Umbilical cord (tissue), 2 donors: ENCODE measurements at places on chromosomes 1 and 21. TPM values are rescaled to one million over a fixed set of nuclear protein-coding genes. Genes with fewer than 3 reads are reported as not detected.

- peak; percentile 76 for DNase-seq
Measured at GRCh38 chr1:244599937-244600350, 53.0 kb upstream of the DESI2 start.

The ALG6 gene
- 8.2 TPM for total RNA-seq

The OR14I1 gene
- not detected for total RNA-seq

- no peak for DNase-seq
Measured at GRCh38 chr1:203593723-203594122, 32.9 kb upstream of the ATP2B4 start.

The NBPF20 gene
- total RNA-seq = 0.72 TPM

- no peak for DNase-seq
Measured at GRCh38 chr1:182111496-182111895, 50.0 kb upstream of the ZNF648 start.

GRCh38 chr1:51345300-51345687, 14.9 kb upstream of the TTC39A start:
- DNase-seq = no peak

The RPS6KC1 gene
- 45.5 TPM for total RNA-seq

The LRRC39 gene
- total RNA-seq = 2.4 TPM

- peak; percentile 30 for DNase-seq
Measured at GRCh38 chr1:213135572-213135971, 84.5 kb downstream of the RPS6KC1 start.

DNA sequence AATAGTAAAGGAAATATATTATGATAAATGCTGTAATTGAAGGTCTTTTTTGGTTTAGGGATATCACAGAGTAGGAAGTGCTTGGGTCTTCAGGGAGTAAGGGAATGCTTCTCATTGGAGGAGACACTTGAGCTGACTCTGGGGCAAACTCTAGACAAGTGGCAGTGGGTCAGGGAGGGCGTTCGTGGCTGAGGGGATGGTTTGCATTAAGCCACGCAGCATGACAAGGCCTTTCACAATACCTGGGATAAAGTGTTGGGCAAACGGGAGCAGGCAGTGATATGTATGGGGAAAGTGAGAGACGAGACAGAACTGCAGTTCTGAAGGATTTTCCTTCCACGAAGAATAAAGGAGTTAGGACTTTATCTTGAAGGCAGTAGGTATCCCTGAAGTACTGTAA, 109.0 kb downstream of the PATJ start:
- DNase-seq = no peak

- no peak for DNase-seq
Measured at GRCh38 chr1:89873288-89873687, 52.5 kb downstream of the LRRC8D start.

DNA sequence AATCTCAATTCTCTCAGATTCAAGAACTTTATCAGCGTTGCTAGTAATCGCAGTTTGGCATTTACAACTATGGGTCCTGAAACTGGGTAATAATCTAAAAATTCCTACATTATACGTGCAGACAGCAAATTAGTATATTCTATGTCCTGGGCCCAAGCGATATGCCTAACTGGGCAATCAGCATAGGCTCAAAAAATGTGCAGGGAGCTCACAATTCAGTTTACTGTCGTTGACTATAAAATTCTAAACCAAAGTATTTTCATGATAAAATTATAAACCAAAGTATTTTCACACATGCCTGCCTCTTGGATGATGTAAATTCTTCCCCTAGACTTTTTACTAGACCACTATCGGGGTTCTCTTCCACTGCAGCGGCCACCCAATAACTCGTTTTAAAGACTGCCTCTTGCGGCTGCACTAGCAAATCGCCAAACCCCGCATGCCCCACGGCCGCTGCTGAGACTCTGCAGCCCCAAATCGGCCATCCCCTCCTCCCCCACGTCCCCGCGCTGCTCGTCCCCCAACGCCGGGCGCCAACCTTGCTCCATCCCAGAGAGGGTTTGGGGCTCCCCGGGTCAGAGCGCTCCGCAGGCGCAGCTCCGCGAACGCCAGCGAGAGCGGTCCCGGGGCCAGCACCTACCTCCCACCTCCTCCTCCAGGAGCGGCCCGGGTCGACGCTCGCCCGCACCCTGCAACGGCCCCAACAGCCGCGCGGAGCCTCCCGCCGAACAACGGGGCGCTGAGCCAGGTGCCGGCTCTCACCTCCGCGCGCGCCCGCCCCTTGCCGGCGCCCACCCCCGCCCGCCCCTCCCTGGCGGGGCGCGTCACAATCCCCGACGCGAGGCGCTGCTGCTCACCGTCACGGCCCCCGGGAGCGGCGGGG, 506 bp downstream of the SSX2IP start:
- DNase-seq = peak; percentile 59

The TEX38 gene
- total RNA-seq = 4.3 TPM

DNA sequence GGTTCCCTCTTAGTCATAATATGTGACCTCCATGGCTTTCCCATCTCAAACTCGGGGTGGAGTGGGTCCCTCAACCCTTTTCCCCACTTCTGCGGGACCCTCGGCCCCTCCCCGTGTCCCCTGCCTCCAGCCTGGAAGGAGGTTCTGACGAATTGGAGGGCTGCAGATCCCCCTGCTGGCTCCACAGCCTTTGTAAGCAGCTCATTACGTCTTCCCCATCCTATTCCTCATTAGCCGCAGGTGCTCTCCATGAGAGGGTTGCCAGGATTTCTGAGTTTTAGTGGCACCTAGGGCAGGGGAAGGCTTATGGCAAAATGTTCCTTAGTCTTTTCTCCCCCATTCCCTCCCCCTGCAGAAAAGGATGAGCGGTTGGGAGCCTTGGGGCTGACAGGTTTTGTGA, 8.3 kb downstream of the ACTL8 start:
- DNase-seq = no peak

- DNase-seq = no peak
Measured at GRCh38 chr1:3515774-3516480, 61.5 kb downstream of the ARHGEF16 start.

GRCh38 chr1:78334952-78335351, 155.8 kb upstream of the PTGFR start:
- no peak for DNase-seq

DNA sequence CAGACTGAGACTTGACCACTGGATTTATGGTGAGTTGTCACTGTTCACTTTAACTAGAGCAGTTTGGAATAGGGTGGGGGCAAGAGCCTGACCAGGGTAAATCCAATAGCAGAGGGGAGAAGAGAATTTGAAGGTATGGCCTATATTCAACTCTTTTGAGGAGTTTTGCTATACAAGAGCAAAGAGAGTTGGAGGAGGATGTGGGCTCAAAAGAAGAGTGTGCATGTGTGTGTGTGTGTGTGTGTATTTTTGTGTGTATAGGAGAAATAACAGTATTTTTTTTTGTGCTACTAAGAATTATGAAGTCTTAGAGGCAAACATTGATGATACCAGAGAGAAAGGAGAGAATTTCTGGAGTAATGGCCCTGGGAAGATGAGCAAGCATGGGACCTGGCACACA, 164.8 kb upstream of the JUN start:
- no peak for DNase-seq

- DNase-seq = peak; percentile 86
Measured at GRCh38 chr1:15949453-15950245, 26.3 kb downstream of the ZBTB17 start.

The ZNF695 gene
- 1.2 TPM for total RNA-seq

- DNase-seq = no peak
Measured at GRCh38 chr1:242146652-242147051, 147.8 kb upstream of the MAP1LC3C start.

- DNase-seq = no peak
Measured at GRCh38 chr1:44651069-44651468, 23.2 kb downstream of the TMEM53 start.

DNA sequence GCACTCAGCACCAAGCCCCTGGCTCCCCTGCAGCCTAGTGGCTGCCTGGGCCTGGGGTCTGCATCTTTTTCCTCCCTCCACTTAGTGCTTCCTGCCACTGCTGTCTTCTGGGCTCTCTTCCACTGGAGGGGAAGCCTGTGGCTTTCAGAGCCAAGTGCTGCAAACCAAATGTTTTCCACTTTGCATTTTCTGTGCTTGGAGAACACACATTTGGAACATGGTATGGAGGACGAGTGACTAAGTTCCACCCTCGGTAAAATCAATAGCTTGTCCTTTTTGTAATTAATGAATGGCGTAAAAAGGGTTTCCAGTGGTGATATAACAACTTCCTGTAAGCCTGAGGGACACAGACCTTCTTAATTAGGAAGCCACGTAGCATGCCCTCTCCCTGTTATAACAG, 10.1 kb upstream of the GPR153 start:
- DNase-seq = no peak

- DNase-seq = peak; percentile 67
Measured at GRCh38 chr1:51535006-51535592, 16.0 kb upstream of the EPS15 start.

DNA sequence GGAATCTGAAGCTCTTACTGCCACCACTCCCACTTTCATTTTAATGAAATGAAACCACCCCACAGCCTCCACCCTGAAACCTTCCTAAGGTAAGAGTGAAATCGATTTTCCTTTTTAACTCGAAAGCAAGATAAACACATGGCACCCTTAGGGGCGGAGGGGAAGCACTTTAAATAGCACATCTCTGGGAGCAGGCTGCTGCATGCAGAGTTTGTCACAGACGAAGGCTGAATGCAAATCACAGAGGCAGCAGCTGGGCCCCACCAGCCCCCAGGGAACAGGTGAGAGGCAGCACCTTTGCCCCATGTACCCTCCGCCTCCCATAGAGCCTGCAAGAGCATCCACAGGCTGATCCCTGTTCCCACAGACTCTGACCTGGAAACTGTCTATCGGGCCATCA, 60.0 kb upstream of the GRIK3 start:
- no peak for DNase-seq

GRCh38 chr1:194233069-194233468, 1046.7 kb upstream of the B3GALT2 start:
- DNase-seq = no peak

- DNase-seq = peak; percentile 16
Measured at GRCh38 chr1:171185091-171185490, at the start of gene FMO2. Gene FMO2, plus strand, starts transcription at chr1:171185300. Its CDS starts 414 bp downstream, at chr1:171185714.

DNA sequence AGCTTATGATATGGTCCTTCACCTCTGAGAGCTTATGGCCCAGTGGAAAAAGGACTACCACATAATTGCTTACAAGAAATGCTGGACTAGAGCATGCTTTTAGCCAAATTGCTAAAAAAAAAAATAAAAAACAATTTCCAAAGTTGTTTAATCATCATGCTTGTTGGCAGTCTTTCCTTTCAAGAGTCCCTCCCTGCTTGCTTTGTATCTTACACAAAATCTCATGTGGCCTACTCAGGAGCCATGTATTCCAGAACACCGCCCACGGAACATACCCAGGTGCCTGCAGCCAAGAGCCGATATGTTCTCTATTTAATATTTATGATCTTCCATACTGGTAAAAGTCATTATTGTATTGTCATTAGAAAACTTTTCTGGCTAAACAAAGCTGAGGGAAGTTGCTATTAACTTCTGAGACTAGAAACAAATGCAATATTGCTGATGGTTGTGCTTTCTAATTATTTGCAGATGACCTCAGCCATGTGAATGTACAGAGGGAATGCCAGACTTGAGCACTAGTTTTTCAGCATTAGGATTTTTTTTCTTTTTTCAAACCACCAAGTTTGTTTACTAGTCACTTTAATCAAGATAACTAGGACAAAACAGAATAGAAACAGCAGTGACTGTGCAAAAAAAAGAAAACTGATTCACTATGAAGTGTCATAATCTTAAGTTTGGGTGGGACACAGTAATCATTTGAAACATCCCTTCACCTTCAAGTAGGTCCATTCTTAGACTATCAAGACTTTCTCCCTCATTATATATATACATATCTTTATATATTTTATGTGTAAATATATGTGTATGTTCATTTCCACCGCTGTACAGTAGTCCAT, 129.3 kb upstream of the GORAB start:
- no peak for DNase-seq

The CHODL gene
- total RNA-seq = 4.3 TPM

DNA sequence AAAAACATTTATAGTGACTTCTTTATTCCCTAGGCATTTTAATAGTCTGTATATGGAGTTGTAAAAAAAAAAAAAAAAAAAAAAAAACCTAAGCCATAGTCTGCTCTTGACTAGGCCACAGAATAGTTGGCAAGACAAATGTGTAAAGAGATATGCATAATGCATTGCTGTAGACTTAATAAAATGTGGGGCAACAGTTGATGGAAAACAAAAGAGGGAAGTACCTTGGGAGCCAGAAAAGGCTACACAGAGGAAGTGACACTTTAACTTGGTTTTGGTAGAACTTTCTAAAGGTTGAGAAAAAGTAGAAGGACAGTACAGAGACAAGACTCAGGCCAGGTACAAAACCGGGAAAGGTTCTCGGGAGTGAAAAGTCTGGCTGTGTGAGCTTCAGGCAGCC, 802.9 kb upstream of the ADAMTS5 start:
- no peak for DNase-seq

The SPRR4 gene
- total RNA-seq = not detected

The NEK2 gene
- total RNA-seq = 3.1 TPM

The RHBG gene
- total RNA-seq = not detected
